ENCODE measurements at places on chromosomes 3 and 15.
A peak's percentile ranks its signal among the peaks of the same experiment; 100 is the strongest.

DNA sequence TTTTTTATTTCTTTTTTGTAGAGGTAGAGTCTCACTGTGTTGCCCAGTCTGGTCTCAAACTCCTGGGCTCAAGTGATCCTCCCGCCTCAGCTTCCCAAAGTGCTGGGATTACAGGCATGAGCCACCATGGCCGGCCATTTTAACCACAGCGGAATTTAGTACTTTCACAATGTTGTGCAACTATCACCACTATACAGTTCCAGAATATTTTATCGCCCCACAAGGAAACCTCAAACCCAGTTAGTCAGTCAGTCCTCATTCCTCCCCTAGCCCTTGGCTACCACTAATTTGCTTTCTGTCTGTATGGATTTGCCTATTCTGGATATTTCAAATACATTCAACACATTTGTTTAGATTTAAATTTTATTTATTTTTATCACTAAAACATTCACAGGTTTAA, 15.5 kb upstream of the HOMER2 start:
- DNase-seq, result no peak

- peak; percentile 16 for DNase-seq
Observed at GRCh38 chr3:179452176-179452564, 900 bp upstream of the GNB4 start.

- no peak for DNase-seq
Observed at GRCh38 chr3:132972333-132972732, 65.9 kb upstream of the TMEM108 start.

- DNase-seq, result no peak
Observed at GRCh38 chr15:77528290-77528967, 104.3 kb downstream of the LINGO1 start.

GRCh38 chr3:33202711-33203457, 15.7 kb downstream of the SUSD5 start:
- DNase-seq, result no peak

DNA sequence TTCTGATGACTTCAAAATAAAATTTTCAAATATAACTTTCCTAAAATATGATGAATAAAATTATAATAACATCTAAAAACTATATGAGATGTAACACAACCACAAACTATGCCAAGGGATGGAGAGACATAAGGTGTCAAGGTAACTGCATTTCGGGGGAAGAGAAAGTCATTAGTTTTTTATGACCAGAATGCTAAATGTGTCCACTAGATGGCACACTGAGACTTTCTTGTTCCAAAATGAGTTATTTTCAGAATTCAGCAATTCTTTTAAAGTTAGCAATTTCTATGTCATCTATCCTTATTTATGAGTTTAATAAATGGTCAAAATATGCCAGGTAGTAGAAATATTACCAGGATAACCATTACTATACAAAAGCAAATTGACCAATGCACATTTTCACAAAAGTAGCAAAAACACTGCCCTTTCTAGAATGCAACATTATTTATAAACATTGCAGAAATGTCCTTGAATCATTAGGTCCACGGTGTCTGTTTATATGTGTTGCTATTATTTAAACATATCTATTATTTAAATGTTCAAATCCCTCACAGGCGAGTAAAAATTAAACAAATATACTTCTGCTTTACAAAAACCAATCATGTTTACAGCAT, 374.2 kb downstream of the PLCL2 start:
- peak; percentile 44 for DNase-seq

- DNase-seq, result no peak
Observed at GRCh38 chr3:64093825-64094712, 70.8 kb upstream of the PSMD6 start.

DNA sequence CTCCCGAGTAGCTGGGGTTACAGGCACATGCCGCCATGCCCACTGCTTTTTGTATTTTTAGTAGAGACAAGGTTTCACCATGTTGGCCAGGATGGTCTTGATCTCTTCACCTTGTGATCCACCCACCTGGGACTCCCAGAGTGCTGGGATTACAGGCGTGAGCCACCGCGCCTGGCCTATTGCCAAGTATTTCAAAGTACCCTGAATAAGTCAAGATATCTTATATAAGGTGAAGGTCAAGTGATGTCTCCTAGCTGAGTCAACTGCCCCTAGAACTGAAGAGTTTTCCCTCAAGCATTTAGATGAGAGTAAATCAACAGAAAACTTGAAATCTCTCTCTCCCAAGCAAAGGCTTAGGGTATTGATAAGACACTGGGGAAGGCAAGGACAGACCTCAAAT, 63.9 kb downstream of the RPL22L1 start:
- DNase-seq, result no peak

GRCh38 chr3:17182166-17182565, 297.4 kb downstream of the PLCL2 start:
- DNase-seq, result no peak

DNA sequence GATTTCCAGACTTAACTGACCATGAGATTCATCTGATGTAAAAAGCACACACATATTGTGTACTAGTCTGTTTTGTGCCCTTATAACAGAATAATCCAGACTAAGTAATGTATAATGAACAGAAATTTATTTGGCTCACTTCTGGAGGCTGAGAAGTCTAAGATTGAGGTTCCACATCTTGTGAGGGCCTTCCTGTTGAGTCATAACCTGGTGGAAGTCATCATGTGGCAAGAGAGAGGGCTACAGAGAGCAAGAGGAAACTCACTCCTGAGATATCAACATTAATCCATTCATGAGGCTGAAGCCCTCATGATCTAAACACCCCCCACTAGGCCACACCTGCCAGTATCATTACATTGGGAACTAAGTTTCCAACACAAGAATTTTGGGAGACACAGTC, 977.6 kb downstream of the MCTP2 start:
- DNase-seq, result no peak

DNA sequence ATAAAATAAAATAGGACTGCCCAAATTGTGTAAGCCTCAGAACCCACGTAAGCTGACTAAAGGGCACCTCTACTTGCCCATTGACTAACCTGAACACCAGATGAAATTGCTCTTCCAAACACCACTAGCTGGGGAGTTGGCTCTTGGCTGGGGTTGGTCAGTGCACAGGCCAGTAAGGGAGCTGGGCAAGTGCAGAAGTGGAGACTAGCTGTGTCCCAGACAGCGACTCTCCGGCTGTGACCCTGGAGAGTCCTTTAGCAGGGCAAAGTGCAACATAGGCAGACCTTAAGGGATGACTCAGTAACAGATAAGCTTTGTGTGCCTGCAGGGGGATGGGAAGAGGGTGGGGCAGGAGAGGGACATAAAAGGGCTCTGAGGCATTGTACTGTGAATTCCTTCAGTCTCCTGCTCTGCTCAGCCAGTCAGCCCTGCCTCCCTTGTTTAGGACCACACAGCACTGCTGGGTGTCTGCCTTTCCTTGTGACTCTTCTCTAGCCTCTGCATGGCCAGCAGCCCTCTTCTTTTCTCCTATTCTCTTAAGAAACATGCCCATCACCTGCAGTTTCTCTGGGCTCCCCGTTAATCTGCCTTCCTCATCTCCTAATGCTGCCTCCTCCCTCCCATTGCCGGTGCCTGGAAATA, 13.2 kb downstream of the NR1I2 start:
- no peak for DNase-seq

DNA sequence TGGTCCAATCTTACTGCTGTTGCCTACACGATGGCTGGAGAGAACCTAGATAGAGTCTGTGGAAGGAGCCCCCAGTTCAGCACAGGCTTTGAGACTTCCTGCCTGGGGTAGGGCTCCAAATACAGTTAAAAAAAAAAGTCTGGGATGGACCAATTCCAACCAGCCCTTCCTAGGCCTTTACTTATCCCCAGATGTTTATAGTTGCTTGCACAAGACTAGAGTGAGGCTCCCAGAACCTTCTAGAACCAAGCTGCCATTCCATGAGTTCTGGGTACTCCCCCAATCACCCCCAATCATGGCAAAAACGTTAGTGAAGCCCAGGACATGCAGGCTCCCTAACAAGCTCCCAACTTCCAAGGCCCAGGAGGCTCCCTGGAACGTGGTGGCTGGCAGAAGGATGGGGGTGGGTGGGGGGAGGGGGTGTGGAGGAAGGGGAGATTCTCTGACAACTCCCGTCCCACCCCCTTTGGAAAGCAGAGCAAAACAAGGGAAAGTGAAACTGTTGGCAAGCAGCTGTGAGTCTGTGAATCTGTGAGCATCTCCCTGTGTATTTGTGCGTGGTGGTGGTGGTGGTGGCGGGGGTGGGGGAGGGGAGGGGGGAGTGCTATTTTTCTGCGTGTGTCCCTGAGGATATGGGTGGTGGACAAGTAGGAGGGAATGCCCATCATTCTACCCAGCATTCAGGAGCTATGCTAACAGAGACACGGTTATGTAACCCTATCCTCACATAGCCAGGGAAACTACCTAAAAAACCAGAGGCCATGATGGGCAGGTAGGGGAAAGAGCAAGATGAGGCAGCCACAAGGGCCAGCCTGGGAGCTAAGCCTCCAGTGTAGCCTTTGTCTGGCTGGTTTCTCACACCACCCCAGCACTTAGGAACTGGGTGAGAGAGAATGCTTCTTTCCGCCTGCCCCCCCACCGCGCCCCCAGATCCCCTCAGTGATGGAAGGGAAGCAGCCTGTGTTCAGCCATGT, 2.0 kb downstream of the MST1R start:
- DNase-seq, result no peak

DNA sequence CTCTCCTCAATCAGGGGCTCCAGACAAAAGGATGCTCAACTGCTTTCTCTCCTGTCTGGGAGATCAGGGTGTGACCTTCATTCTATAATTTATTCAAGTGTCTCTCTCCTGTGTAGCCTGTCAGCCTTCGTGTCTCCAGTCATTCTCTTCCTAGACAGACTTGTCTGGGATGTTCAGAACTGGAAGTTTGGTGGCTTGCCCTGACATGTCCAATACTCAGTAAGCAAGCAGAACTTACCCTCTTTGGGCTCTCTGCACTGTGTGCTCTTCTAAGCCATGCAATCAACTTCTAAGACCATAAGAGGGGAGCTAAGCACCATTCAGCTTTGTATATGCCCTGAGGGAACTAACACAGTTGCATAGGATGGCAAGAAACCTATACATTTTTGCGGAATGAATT, 14.1 kb downstream of the ACKR2 start:
- no peak for DNase-seq
